ENCODE measurements at places on chromosomes 2 and 18. TPM values are rescaled to one million over a fixed set of nuclear protein-coding genes. Genes with fewer than 3 reads are reported as not detected.

Gene MARCHF7
- total RNA-seq, result 86.3 TPM

Gene TUBA4B
- not detected for total RNA-seq

Gene CHRNG
- total RNA-seq, result not detected

Gene ZC3H6
- 4.9 TPM for total RNA-seq
